ENCODE measurements at places on chromosomes 7 and 10.

DNA sequence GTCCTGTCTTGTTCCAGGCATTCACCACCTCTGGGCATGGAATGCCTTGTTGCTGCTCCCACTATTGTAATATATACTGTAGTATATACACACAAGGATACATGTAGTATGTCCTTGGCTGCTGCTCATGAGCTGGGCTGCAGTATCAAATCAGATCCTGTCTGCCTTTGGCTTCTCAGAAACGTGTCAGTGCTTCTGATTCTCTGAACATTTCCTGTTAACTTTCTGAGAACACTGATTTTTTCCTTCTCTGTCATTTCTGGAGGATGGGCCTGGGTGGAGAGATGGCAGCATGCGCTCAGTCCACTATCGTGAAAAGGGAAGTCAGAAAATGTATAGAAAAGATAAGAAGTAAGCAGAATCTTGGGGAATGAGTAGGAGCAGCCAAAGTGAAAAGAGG lies 12.2 kb downstream of the SFTPA2 start:
- DNase-seq = no peak

- DNase-seq = peak; percentile 54
Measured at GRCh38 chr7:149707448-149707886, 65.9 kb downstream of the ZNF467 start.

DNA sequence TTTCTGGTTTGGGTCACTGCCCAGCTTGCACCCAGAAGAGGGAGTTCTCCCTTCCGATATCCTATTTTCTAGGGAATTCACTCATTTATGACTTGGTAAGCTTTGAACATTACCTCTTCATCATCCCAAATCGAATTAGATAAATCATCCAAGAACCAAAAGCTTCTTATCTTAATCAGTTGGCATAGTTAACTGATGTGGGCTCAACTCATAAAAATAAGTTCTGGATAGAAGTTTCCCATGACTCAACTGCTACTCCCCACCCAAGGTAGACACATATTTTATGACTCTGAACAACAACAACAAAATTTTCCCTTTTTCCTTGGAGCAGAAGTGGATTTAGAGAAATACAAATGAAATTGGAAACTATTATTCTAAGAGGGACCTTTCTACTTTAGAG lies 102.9 kb upstream of the CCDC6 start:
- DNase-seq = peak; percentile 67

GRCh38 chr7:30813466-30813865 lies 42.2 kb downstream of the MINDY4 start:
- DNase-seq = no peak

DNA sequence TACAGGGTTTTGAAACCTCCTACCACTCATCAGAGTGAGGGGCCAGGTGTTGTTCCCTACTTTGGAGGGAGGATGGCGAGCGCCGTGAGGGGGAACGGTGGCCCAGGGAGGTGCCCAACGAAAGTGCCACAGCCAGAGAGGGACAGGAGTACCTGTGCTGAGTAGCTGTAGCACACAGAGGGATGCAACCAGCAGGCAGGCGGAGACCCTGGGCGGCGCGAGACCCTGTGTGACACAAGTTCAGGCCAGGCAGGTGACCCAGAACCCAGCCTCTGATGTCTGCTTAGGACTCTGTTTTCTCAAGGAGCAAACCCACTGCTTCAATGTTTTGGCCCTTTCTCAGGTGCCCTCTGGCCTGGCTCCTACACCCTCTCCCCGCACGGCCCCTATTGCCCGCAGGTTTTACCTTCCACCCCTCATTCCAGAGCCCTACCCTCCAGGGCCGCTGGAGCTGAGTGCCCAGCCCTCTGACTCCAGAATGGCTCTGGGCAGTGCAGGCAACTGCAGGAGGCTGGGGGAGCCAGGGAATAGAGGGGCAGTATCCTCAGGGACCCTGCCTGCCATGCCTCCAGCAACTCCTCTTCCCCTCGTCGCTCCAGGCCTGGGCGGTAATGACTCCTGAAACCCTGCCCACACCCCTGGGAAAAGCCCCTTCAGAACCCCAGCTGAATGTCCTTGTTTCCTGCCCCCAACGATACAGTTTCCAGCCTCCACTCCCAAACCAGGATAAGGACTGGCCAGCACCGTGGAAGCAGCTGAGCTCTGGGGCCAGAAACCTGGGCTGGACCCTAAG lies 164.1 kb upstream of the RHEB start:
- DNase-seq = no peak

DNA sequence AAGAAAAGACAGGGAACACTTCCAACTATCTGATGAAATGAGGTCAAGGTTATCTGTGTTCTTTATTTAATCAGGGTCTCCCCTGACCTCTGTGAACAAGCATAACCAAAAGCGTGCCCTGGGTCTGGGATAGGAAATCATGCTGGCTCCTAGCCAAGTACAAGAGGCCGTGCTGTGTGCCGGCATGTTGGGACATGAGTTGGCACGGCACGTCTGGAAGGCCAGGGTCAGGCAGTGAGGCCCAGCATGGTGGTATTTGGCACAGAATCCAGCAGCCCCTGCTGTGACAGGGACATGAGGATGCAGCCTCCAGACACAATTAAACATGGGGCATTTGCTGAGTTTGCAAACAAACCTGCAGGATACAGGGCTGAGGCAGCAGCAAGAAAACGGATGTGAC lies 320.4 kb downstream of the PLXNA4 start:
- DNase-seq = no peak

DNA sequence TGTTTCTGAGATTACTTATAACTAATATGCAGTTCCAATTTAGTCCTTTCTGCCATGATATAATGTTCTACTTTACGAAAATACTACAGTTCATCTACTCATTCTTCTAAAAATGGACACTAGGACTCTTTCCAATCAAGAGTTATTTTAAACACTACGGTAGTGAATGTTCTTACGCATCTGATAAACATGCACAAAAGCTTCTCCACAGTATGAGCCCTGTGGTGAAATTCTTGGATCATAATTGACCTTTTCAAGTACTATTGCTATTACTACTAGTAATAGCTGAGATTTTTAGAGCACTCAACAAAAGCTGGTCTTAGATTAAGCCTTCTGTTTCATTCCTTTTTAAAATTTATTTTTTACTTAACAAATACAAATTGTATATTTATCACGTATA lies 106.4 kb downstream of the CH25H start:
- DNase-seq = no peak

DNA sequence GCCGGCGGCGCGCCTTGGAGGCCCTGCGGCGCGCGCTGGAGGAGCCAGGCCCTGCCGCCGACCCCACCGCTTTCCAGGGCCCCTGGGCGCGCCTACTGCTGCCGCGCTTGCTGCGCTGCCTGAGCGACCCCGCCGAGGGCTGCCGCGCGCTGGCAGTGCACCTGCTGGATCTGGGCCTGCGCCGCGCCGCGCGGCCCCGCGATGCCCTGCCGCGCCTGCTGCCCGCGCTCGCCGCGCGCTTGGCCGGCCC lies 280 bp downstream of the DNAAF5 start:
- DNase-seq = no peak

DNA sequence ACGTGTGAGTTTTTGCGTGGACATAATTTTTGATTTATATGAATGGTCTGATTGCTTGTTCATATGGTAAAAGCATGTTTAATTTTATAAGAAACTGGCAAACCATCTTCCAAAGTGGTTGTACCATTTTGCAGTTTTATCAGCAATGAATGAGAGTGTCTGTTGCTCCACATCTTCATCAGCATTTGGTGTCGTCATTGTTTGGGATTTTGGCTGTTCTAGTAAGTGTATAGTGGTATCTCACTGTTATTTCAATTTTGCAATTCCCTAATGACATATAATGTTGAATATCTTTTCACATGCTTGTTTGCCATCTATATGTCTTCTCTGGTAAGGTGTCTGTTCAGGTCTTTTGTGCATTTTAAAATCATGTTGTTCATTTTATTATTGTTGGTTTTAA lies 13.2 kb upstream of the PLCE1 start:
- DNase-seq = no peak

DNA sequence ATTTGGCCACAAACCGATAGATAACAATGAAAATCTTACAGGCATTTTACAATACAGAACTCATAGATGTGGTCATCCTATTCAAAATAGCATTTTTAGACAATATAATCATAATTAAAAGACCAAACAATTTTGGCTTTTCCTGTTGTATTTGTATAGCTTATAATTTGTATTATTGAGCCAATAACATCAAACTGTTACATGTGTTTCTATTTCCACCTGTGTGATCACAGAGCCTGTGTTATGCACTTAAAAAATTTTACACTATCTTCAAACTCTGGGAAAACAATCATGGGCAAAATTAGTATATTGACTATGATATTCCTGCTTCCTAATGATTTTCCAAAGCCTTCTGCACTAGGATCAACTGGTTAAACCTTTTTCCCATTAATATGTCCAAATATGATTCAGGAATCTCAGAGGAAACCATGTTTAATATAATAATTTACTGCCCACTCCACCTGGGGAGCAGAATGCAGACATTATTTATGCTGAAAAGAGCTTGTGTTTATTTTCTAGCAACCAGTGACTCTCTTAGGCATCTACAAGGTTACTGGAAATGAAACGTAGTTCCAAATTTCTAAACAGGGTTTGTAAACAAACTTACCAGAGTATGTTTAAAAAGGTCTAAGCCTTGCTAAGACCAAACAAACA lies 1.7 kb downstream of the RHOBTB1 start:
- no peak for DNase-seq

GRCh38 chr10:69893271-69893900 lies 91.7 kb downstream of the COL13A1 start:
- DNase-seq = no peak

- no peak for DNase-seq
Measured at GRCh38 chr7:157627646-157628045, 290.8 kb downstream of the DNAJB6 start.

GRCh38 chr10:15123749-15124184 lies 26.6 kb downstream of the RPP38 start:
- peak; percentile 81 for DNase-seq

GRCh38 chr10:129131457-129132132 lies 335.4 kb upstream of the MGMT start:
- no peak for DNase-seq

DNA sequence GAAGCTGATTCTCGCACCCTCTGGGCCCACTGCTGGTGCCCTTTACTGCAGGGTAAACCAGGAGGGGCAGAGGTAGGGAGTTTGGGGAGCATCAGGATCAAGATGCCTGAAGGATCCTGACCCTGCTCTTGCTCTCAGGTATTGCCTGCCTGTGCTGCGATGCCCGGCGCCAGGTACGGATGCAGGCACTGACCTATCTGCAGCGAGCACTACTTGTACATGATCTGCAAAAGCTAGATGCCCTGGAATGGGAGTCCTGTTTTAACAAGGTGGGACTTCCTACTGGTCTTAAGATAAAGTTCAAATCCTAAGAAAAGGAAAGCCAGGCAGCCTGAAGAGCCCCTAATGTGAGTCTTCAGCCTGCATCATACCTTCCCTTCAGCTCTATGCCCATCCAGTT lies 16.1 kb upstream of the NFKB2 start:
- DNase-seq = no peak

DNA sequence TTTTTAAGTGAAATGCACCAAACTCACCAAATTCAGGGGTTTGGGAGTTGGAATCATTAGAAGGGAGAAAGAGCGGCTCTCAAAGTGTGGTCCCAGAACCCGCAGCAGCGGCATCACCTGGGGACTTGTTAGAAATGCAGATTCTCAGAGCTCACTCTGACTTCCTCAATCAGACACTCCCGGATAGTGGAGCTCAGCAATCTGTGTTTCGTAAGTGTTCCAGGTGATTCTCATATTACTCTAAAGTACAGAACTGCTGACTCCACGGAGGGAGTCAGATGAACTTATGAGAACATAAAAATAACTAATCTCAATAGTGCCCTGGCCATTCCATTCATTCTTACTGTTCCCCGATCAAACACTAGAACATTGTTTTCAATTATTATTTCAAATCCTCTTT lies 358.7 kb upstream of the MYO3A start:
- no peak for DNase-seq

DNA sequence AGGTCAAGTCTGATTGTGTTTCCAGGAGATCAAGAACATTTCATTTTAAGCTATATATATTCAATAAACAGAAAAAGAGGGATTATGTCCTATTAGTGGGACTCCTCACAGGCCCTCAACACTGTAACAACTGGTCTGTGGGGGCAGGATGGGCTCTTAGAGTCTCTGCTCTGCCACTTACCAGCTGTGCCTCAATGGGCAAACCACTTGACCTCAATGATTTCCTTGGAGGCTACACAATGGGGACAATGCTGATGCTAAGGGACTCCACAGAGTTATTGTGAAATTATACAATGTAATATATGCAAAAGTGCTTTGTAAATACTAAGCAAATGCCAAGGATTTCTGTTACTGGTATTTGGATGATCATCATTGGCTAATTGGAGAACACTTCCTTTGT lies 33.2 kb upstream of the MXI1 start:
- DNase-seq = no peak

GRCh38 chr7:106773721-106774120 lies 91.4 kb upstream of the PIK3CG start:
- no peak for DNase-seq

DNA sequence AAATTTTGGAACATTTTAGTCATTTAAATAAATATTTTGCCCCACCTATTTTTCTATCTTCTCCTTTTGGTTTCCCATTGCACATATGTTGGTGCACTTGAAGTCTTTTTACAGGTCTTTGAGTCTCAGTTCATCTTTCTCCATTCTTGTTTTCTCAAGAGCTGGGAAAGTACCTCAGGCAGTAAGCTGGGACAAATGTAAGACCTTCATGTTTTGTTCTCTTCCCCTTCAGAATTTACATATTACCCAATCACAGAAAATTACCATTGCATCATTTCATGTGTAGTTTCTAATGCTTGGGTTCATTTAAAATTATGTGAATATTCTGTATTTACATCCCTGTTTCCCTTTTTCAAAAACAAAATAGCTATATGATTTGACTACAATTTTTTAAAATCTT lies 1150.0 kb upstream of the POT1 start:
- DNase-seq = no peak

GRCh38 chr10:102669206-102670064 lies 25.2 kb downstream of the TRIM8 start:
- peak; percentile 65 for DNase-seq

DNA sequence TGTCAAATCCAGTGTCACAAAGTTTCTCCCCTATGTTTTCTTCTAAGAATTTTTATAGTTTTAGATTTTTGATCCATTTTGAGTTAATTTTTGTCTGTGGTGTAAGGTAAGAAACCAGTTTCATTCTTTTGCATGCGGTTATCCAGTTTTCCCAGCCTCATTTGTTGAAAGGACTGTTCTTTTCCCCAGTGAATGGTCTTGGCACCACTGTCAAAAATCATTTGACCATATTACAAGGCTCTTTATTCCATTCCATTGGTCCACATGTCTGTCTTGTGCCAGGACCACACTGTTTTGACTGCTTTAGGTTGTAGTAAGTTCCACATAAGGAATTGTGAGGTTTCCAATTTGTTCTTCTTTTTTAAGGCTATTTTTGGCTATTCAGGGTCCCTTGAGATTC lies 64.0 kb downstream of the INPP5A start:
- no peak for DNase-seq

- DNase-seq = no peak
Measured at GRCh38 chr7:121639705-121640104, 233.3 kb upstream of the PTPRZ1 start.

DNA sequence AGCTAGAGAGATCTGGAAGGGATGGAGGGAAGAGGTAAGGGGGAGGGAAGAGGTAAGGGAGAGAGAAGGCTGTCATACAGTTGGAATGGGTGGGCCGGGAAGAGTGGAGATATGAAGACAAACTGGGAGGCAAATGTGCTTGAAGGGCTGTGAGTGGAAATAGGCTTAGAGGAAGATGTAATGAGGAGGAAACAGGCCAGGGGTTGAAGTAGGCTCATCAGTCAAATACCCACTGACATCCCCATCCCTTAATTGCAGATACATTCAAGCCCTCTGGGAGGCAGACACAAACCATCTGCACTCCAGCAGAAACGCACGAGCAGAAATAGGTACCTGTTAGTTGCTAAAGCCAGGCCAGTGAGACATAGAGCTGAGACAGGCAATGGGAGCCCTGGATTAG lies 2.1 kb downstream of the SYNPO2L start:
- peak; percentile 89 for DNase-seq

Data from PC-3 (cell line).